ENCODE measurements at places on chromosomes 6 and 20.

GRCh38 chr6:70537266-70537665 is 29.5 kb upstream of the SDHAF4 start:
- no peak for DNase-seq

- DNase-seq = no peak
These were observed 2.8 kb upstream of the MAS1L start for GRCh38 chr6:29490552-29490951.

- DNase-seq = no peak
These were observed 176.3 kb downstream of the SCP2D1 start for GRCh38 chr20:18989736-18990474.

DNA sequence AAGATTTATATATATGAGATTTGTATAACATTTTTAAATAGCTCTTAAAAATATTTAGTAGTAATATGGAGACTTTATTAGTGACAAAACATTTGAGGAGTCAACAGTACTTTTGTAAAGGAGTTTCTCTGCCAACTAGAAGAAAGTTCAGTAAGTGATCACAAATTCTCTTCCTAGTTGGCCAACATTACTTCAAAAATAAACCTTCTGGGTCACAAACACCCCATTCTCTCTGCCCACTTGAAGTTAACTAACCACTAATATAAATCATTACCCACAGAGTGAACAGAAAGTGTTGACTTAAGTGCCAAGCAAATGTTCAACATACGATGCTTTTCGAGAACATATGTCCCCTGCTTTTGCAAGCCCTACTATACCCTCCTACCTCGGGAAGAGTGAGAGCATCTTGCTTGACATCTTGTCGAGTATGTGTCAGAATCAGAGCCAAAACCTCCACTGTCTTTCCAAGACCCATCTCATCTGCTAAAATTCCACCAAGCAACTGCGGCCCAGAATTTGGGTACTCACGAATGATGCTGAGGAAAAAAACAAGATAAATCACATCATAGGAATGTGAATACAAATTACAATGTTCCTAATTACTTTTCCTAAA is 16.9 kb downstream of the SHPRH start:
- no peak for DNase-seq

DNA sequence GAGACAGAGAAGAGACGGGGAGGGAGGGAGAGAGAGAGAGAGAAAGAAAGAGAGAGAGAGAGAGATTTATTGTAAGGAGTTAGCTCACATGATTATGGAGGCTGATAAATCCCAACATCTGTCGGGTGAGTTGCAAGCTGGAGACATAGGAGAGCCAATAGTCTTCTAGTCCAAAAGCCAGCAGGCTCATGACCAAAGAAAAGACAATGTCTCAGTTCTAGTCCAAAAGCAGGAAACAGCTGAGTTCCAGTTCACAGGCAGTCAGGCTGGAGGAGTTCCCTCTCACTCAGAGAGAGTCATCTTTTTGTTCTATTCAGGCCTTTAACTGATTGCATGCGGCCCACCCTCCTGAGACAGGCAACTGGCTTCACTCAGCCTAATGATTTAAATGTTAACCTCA is 416.6 kb downstream of the PREX1 start:
- no peak for DNase-seq

GRCh38 chr6:16671302-16672289 is 89.7 kb downstream of the ATXN1 start:
- DNase-seq = peak; percentile 8

DNA sequence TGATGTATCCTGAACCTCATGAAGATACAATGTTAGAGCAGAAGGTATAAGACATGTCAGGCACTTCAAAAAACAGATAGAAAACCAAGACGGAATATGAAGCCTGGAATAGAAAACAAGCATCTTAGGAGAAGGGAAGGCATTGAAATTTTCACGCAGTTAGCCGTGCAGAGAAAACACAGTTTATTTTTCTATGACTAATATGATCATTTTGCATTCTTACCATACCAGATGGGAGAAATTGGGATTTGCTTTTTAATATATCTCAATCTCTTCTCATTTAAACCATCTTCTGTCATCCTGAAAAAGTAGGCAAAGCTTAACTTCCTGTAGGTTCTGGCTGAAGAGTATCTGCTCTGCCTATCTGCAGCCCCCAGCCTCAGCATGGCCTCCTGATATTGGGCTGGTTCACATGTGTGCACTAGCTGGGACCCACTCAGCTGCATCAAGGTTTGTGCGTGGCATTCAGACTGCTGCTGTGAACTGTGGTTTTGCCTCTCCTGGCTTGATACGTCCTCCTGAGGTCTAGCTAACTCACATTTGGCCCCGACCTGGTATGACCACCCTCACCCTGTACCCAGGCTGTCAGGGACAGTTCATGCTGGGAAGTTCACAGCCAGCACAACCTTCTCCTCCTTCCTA is 392.5 kb upstream of the SASH1 start:
- no peak for DNase-seq
